ENCODE measurements at places on chromosomes 6 and 20. TPM values are rescaled to one million over a fixed set of nuclear protein-coding genes. Genes with fewer than 3 reads are reported as not detected.
A peak's percentile ranks its signal among the peaks of the same experiment; 100 is the strongest.

DNA sequence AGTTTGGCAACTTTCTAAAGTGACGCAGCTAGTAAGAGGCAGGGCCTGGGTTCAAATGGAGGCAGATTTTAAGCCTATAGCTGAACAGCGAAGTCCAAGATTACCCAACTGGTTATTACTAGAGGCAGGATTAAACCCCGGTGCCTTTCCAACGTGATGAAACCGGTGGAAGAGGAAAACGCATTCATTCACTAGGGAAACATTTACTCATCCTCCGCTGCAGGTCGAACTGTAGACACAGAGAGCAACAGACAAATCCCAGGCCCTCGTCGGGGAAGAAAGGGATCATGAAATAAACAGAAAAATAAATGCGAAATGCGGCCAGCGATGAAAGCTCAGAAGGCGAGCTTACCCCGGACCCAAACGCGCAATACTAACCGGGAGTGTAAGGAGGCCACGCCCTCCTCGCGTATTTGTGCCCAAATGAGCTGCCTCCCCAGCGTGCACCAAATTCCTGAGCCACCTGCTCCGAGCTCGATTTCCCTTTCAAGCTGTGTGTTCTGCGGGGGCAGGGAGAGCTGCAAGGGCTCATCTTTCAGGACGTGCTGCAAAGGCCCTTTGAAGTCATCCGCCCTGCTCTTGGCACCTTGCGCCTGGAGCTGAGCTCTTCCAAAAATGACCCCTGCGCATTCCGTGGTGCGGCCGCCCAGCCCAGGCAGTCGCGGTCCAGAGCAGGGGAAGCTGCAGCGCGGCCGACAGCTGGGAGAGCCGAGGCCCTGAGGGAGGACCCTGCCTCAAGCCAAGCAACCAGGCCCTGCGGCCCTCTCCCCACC is 46.9 kb downstream of the PDYN start:
- H3K27me3 ChIP-seq, result no peaks in the 10 kb centered on the region
- no peak overlapping the region for H3K27ac ChIP-seq
- H3K36me3 ChIP-seq, result no peaks in the 10 kb centered on the region

The OR2B6 gene
- not detected for total RNA-seq

- peak; percentile 95 for DNase-seq
- peak within 1 kb of the TSS; percentile 70 for H3K27ac ChIP-seq
- H3K4me1 ChIP-seq, result peaks cover 49% of the 10 kb centered on the region
- H3K27me3 ChIP-seq, result no peaks in the 10 kb centered on the region
- H3K36me3 ChIP-seq, result no peaks in the 10 kb centered on the region
These were observed at the start of gene TMEM14A for GRCh38 chr6:52670502-52671409. TSS of gene TMEM14A (plus strand) at chr6:52671113. CDS start at chr6:52677103, 5,990 bp downstream.

The PDYN gene
- total RNA-seq, result not detected

DNA sequence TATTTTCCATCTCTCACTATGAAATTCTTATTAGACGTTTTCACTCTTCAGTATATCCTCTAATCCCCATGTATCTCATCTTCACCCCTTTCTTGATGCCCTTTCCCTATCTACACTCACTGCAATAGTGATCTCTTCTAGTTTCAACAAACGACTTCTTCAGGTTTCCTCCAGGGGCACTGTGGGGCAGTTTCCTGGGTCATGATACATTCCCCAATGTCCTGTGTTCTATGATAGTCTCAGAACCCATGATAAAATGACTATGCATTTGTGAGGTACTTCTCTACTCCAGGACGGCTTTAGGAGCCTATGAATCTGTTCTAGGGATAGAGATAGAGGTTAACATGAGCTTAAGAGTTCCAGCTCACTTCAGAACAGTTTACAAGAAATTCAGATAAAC is 183.3 kb downstream of the FOXC1 start:
- no peaks in the 10 kb centered on the region for H3K36me3 ChIP-seq
- no peak overlapping the region for H3K4me3 ChIP-seq
- peak; percentile 44 for DNase-seq

- H3K4me1 ChIP-seq, result no peaks in the 10 kb centered on the region
- no peaks in the 10 kb centered on the region for H3K36me3 ChIP-seq
- DNase-seq, result no peak
- H3K4me3 ChIP-seq, result no peak overlapping the region
- H3K27ac ChIP-seq, result no peak overlapping the region
These were observed 70.8 kb downstream of the BMP2 start for GRCh38 chr20:6838181-6838826.

GRCh38 chr6:35483490-35483889 is 13.4 kb downstream of the TEAD3 start:
- no peaks in the 10 kb centered on the region for H3K27me3 ChIP-seq
- no peaks in the 10 kb centered on the region for H3K36me3 ChIP-seq
- peaks cover 29% of the 10 kb centered on the region for H3K4me1 ChIP-seq
- H3K4me3 ChIP-seq, result no peak overlapping the region

GRCh38 chr20:6744180-6744579 is 23.3 kb upstream of the BMP2 start:
- no peak for DNase-seq
- H3K27me3 ChIP-seq, result no peaks in the 10 kb centered on the region
- H3K4me3 ChIP-seq, result no peak overlapping the region
- H3K4me1 ChIP-seq, result peaks cover 9% of the 10 kb centered on the region
- no peak overlapping the region for H3K27ac ChIP-seq
- no peaks in the 10 kb centered on the region for H3K36me3 ChIP-seq

DNA sequence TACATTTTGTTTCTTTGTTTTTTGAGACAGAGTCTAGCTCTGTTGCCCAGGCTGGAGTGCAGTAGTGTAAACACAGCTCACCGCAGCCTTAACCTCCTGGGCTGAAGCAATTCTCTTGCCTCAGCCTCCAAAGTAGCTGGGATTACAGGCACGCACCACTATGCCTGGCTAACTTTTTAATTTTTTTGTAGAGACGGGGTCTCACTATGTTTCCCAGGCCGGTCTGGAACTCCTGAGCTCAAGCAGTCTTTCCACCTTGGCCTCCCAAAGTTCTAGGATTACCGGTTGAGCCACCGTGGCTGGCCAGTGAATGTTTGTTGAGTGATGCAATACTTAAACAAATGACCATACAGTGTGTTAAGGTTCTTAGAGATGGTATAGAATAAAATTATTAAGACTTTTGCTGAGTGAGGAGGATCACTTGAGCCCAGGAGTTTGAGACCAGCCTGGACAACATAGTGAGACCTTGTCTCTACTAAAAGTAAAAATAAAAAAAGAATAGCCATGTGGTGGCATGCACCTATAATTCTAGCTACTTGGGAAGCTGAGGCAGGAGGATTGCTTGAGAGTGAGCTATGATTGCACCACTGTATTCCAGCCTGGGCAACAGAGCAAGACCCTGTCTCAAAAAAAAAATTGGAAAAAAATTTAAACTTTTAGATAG is 13.4 kb downstream of the CEP250 start:
- H3K27ac ChIP-seq, result no peak overlapping the region
- DNase-seq, result no peak
- peaks cover 13% of the 10 kb centered on the region for H3K36me3 ChIP-seq
- H3K4me3 ChIP-seq, result no peak overlapping the region

- H3K36me3 ChIP-seq, result no peaks in the 10 kb centered on the region
- H3K4me3 ChIP-seq, result no peak overlapping the region
- DNase-seq, result no peak
- H3K4me1 ChIP-seq, result no peaks in the 10 kb centered on the region
- H3K27ac ChIP-seq, result no peak overlapping the region
These were observed 349.4 kb upstream of the MAP3K7 start for GRCh38 chr6:90936286-90936685.

The TRAPPC3L gene
- not detected for total RNA-seq

GRCh38 chr6:30158475-30159040 is 2.5 kb downstream of the TRIM10 start:
- DNase-seq, result no peak
- no peaks in the 10 kb centered on the region for H3K36me3 ChIP-seq
- H3K4me3 ChIP-seq, result no peak overlapping the region
- no peak overlapping the region for H3K27ac ChIP-seq

DNA sequence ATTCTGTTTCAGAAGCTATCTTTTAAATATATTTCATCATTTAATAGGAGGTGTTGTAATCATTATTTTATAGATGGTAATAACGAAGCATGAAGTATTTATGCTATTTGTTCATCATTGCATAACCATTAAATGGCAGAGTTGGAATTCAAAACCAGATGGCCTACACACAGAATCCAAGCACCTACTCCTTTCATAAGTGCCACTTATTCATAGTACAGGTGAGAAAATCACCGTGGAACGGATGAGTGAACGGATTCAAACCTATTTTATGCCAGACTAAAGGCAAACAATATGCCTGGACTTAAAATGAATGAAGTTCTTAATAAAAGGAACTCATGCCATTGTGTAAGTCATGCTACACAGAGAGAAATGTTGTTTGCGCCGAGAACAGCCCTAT is 397.9 kb upstream of the ADGRB3 start:
- H3K27me3 ChIP-seq, result no peaks in the 10 kb centered on the region
- H3K27ac ChIP-seq, result no peak overlapping the region
- no peaks in the 10 kb centered on the region for H3K4me1 ChIP-seq
- no peak overlapping the region for H3K4me3 ChIP-seq

The TFAP2C gene
- total RNA-seq, result 2.3 TPM

DNA sequence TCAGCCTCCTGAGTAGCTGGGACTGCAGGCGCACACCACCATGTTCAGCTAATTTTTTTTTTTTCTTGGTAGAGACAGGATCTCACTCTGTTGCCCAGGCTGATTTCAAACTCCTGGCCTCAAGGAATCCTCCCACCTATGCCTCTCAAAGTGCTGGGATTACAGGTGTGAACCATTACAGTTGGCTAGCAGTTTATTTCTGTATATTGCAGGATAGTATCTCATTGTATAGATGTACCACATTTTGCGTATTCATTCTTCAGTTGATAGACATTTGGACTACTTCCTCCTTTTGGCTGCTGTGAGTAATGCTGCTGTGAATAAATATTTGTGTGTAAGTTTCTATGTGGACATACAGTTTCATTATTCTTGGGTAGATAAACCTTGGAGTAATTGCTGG is 32.9 kb downstream of the ASXL1 start:
- no peaks in the 10 kb centered on the region for H3K27me3 ChIP-seq
- DNase-seq, result no peak
- peaks cover 11% of the 10 kb centered on the region for H3K4me1 ChIP-seq

DNA sequence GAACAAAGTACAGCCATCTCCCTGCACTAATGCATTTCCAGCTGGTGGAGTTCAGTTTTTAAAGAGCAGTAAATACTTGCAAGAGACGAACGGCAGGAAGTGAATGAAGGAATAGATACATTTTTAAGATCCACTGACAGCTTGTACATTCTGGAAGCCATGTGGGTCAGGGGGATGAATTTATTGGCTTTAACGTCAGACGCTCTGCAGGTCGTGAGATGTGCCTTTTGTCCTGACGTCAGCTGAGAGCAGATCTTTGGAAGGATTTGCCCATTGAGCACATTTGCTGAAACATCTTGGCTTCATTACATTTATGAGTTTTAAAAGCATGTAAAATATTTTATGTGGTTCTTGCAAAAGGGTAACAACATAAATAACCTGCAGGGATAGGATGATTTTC is 29.5 kb upstream of the SALL4 start:
- no peaks in the 10 kb centered on the region for H3K36me3 ChIP-seq
- no peaks in the 10 kb centered on the region for H3K4me1 ChIP-seq
- no peak overlapping the region for H3K27ac ChIP-seq
- no peak overlapping the region for H3K4me3 ChIP-seq
- H3K27me3 ChIP-seq, result no peaks in the 10 kb centered on the region
- DNase-seq, result no peak

The PPIL6 gene
- 3.1 TPM for total RNA-seq

The LPA gene
- total RNA-seq, result 0.52 TPM

DNA sequence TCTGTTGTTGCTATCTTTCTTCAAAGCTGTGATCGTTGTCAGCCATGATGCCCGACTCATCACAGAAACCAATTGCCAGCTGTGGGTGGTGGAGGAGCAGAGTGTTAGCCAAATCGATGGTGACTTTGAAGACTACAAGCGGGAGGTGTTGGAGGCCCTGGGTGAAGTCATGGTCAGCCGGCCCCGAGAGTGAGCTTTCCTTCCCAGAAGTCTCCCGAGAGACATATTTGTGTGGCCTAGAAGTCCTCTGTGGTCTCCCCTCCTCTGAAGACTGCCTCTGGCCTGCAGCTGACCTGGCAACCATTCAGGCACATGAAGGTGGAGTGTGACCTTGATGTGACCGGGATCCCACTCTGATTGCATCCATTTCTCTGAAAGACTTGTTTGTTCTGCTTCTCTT is 19.3 kb downstream of the ABCF1 start:
- H3K4me1 ChIP-seq, result peaks cover 14% of the 10 kb centered on the region
- H3K27me3 ChIP-seq, result no peaks in the 10 kb centered on the region
- H3K27ac ChIP-seq, result peak overlapping the region; percentile 38
- no peak overlapping the region for H3K4me3 ChIP-seq
- no peak for DNase-seq

The PRDM1 gene
- total RNA-seq, result 2.6 TPM

- no peak overlapping the region for H3K4me3 ChIP-seq
- DNase-seq, result no peak
- no peaks in the 10 kb centered on the region for H3K36me3 ChIP-seq
- no peak overlapping the region for H3K27ac ChIP-seq
- H3K4me1 ChIP-seq, result no peaks in the 10 kb centered on the region
These were observed 296.9 kb downstream of the OGFRL1 start for GRCh38 chr6:71585472-71585871.

DNA sequence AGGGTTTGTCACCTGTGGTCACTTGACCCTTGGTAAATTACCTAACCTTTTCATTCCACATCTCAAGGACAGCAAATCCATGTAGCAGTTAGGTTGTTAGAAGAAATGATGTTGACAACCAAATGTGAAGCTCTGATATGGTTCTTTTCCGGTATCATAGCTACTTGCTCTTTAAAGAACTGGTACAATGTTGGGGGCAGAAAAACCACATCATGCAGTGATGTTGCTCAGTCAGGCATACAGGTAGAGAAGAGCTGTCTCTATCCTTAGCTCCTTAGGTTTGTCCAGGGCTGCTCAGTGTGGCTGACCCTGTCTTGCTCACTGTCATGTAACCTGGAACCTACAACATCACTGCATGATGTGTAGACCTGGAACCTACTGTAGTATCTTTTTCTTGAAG is 135.5 kb downstream of the LRRC1 start:
- H3K4me3 ChIP-seq, result no peak overlapping the region
- H3K27me3 ChIP-seq, result no peaks in the 10 kb centered on the region
- no peak for DNase-seq
- no peak overlapping the region for H3K27ac ChIP-seq

The TMEM244 gene
- total RNA-seq, result not detected

DNA sequence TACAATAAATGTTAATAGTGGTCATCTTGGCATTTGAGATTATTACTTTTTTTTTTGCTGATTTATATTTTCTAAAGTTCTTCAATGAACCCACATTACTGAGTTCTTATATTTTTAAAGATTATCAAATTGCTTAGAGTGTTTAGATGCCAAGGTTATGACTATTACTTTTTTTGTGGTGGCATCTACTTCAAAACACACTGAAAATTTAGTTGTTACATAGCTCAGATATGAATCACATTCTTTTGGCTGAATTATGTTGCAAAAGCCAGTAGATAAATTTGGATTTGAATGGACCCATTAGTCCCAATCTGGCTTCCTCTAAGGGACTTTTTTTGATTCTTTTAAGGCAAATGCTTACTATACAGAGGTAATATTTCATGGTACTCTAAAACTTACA is 8.9 kb downstream of the UTRN start:
- H3K4me1 ChIP-seq, result peaks cover 46% of the 10 kb centered on the region
- peak overlapping the region; percentile 36 for H3K27ac ChIP-seq
- peaks cover 2% of the 10 kb centered on the region for H3K36me3 ChIP-seq
- H3K27me3 ChIP-seq, result no peaks in the 10 kb centered on the region
- no peak for DNase-seq

GRCh38 chr6:11389977-11390376 is 147.6 kb upstream of the TMEM170B start:
- peaks cover 7% of the 10 kb centered on the region for H3K4me1 ChIP-seq
- H3K4me3 ChIP-seq, result no peak overlapping the region
- no peaks in the 10 kb centered on the region for H3K27me3 ChIP-seq
- peak overlapping the region; percentile 48 for H3K27ac ChIP-seq
- no peak for DNase-seq

The BMP7 gene
- total RNA-seq, result not detected

Measured in body of pancreas (tissue), 4 donors.